ENCODE measurements at places on chromosomes 3 and 15.
A peak's percentile ranks its signal among the peaks of the same experiment; 100 is the strongest.

GRCh38 chr3:75235631-75236030 is 428.5 kb upstream of the FRG2C start:
- DNase-seq, result no peak

DNA sequence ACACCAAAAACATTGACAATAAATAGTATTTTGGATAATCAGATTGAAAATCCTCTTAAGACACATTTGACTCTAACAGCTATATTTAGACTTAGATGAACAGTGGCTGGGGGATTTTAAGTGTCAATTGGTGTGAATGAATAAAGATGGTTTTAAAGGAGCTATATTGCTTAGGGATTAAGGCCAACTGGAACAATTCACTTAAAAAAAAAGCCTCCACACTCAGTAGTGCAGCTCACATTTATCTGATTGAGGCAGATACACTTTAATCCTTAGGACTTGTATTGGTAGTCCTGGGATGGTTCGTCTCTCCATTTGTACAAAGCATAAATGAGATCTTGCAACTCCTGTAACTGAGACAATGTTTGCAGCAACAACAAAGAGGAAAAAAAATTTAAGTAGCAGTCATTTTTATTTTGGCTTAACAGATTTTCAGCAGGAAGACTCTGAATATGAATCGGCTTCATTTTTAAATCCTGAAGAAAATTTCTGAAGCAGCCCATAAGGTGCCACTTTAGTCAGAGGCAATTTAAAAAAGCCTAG is 112.0 kb downstream of the UACA start:
- DNase-seq, result no peak

- DNase-seq, result peak; percentile 92
These were observed 20.1 kb downstream of the RFT1 start for GRCh38 chr3:53109891-53110771.

DNA sequence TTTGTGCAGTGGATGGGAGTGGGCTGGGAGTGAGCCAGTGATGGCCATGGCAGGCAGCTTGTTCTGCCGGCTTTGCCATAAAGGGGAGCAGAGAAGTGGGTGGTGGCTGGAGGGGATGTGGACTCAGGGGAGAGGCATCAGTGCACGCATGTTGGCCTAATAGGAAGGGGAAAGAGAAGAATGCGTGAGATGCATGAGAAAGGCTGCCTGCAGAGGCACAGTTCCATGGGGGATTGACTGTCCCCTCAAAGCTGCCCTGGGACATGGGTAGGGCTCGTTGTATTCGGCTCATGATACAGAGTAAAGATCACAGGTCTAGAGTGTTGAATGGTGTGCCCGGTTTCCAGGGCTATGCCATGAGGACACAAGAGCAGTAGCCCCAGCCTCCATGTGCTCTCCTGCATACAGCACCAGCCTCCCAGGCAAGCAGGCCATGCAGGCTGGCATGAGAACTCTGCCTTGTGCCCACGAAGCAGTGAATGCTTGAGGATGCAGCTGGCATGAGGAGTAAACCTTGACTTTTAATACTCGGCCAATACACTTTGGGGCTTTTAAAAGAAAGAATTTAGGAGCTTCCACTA is 68.0 kb upstream of the SNRPA1 start:
- no peak for DNase-seq

DNA sequence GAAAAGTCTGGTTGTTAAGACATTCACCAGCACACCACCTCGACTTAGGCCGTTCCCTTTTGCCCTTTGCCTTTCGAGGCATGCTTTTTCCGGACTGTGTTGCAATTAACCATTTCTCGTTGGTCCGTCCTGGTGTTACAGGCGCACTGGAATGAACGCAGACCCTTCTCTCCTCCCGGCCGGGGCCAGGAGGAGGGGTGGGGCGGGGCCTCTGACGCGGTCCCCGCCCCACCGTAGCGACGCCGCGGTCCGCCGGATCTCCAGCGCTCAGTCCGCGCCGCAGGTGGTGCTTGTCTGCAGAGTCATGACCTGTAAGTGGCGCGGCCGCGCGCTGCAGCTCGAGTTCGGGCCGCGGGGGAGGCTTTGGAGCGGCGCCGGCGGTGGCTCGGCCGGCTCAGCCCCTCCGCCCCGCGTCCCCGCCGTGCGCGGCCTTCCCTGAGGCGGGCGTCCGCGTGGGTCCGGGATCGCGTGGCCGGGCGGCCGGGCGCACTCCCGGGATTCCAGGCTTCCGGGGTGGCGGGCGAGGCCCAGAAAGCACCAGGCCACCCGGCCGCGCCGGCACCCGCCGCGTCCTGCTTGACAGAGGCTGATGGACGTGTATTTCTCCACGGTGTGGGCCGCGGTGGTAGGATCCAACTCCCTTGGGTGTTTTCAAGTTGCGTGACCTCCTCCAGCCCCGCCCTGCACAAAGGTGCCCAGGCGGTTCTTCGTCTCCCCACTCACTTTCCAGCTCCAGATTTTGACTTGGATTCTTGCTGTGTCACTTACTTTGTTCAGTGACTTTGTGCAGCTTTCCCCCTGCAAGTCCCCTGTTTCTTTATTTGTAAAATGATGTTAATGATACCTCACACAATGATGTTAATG is at the start of gene NIT2:
Gene NIT2 (plus strand): TSS at position 270 of the 864 bp plus-strand sequence. CDS start 35 bp downstream, at position 305.
- peak; percentile 69 for DNase-seq

DNA sequence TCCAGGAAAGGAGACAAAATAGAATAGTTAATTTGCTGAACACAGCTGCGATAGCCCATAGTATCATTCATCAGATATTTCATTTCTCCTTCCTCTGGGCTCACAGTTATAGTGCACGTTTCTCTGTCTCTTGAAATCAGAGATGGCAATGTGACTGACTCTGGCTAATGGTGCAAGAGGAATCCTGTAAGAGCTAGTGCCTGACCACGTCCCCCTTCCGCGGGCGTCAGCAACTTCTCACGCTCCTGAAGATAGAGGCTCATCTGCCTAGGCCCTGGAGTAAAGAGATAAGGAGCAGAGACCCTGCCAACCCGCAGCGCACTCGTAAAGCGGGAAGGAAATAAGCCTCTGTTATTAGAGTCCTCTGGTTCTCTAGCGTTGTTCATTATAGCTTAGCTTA is 391.8 kb downstream of the VPS13C start:
- DNase-seq, result no peak

DNA sequence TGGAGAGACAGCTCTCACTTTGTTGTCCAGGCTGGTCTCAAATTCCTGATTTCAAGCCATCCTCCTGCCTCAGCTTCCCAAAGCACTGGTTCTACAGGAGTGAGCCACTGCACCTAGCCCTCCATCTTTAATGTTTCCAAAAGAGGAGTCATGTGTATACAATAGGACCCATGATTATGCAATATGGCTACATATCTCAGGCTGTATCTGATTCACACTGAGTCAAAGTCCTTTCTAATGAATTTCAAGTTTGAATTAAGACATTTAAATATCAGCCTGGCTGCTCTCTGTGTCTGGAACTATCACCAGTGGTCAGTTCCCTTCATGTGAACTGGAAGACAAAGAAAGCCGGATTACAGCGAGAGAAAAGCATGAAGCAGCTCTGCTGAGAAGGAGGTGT is 90.5 kb downstream of the MINAR1 start:
- no peak for DNase-seq

DNA sequence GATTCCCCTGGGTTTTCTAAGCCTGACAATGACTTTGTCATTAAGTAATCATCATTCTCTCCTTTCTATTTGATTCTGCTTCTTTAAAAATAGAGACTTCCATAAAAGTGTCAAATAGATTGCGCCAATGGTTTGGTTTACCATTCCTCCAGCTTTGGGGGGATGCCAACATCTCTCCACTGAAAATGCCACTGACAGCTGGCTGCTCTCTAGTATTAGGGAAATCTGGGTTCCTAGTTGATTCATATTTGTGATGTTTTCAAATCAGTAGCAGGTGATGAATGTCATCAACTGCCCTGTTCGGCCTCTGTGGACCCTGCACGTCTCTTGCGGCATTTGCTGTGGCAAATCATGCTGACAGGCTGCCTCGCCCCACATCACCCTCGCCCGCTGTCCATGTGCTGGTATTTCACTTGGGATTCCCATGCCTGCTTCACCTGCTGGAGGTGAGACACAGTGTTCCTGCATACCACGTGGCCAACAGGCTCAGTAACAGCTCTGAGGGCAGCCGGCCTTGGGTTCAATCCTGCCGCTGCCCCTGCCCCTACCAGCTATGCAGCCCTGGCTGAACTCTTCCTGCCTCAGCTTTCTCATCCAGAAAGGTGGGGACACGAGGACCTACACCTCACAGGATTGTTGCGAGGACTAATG is 28.1 kb downstream of the ZXDC start:
- no peak for DNase-seq

DNA sequence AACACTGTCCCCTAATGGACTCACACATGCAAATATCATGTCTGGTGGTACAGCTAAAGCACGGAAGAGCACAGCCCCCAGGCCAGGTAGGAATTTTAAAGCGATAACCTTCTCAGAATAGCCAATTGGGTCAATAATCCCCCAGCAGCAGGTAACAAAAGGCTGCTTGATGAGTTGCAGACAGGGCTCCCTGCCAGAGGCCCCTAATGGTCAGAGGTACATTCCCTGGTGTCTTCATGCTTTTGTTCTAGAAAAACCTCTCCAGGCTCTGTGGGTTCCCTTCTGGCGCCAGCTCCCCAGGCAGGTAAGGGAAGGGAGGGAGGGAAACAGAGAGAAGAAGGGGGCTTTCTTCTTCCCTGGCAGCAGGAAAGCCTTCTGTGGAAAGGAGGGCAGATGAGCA is 43.4 kb upstream of the PRTG start:
- no peak for DNase-seq

- DNase-seq, result no peak
These were observed 13.3 kb downstream of the NFKBIZ start for GRCh38 chr3:101862416-101863165.

GRCh38 chr3:197475514-197475913 is 80.3 kb downstream of the BDH1 start:
- DNase-seq, result no peak

DNA sequence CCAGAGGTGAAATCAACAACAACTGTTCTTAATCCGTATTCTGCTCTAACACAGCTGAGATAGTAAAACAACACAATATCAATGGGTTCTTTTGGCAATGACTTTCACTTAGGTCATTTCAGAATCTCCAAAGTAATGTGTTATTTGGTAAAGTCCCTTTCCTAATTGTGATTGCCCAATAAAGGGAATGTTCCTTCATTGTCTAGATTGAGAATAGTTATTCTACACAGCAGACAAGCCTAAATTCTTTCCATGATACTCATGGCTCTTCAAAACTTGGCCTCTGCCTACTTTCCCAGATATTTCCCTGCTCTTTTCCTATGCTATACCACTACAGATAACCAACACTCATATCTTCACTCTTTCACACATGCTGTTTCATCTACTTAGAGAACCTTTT is 219.8 kb downstream of the FMN1 start:
- DNase-seq, result no peak

DNA sequence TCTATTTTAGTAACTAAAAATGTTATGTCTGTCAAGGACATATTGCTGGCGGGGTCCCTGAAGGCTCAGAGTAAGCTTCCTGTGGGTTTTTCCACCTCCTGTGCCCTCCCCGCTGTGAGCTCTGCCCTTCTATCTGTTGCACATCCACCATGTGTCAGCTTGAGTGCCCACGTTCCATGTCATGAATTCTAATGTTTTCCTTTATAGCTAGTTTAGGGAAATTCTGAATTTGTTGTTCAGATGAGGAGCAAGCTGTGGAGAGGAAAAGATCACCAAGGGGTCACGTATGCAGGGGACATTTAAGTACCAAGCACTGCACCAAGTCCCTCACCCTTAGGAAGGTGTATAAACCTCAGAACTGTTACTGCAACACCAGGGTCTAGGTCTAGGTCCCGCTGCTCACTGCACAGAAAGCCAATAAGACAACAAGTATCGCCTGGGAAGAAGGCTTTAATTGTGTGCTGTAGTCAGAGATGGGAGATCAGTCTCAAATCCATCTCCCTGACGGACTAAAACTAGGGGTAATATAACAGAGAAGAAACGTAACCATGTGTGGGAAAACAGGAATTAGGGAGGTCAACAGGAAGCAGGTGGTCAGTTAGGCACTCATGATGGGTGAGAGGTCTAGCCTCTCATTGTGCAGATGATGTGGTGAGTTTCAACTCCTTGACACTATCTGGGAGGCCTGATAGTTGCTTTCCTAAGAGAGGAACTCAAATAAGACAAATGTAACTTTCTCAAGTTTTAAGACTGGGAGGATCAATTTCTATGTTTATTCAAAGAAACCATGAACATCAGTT is 9.7 kb downstream of the GP9 start:
- DNase-seq, result peak; percentile 11

DNA sequence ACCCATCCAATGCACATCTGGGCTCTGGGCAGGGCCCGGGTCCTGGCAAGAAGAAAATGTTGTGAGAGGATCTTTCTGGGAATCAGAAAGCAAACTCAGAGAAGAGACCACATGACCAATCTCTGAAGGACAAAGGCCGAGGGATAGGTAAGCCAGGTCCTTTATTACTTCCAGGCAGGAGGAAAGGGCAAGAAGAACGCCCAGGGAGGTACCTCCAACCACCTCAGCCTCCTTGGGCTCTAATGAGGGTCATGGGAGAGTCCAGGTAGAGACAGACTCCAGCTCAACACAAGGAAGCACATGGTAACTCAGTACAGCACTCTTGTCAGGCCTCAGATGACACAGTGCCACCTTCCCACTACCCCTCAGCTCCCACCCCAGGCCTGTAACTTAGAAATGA is 26.0 kb downstream of the ZNF445 start:
- no peak for DNase-seq

DNA sequence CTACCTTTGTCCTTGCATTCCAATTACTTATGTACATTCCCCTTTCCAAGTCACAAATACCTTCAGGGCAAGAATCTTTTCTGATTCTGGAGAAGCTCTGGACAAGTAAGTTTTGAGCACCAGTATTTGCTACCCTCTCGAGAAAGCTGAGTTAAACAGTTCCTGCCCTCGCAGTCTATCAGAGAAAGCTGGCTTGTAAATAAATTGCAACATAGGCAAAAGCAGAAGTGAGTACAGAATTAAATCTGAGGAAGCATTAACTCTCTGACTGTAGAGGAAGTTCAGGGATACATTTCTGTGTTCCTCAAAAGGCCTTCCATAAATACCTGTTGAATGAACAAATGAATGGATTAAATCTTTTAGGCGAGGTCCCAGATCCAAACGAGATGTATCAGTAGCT is 1.2 kb downstream of the OSBPL11 start:
- DNase-seq, result peak; percentile 88

DNA sequence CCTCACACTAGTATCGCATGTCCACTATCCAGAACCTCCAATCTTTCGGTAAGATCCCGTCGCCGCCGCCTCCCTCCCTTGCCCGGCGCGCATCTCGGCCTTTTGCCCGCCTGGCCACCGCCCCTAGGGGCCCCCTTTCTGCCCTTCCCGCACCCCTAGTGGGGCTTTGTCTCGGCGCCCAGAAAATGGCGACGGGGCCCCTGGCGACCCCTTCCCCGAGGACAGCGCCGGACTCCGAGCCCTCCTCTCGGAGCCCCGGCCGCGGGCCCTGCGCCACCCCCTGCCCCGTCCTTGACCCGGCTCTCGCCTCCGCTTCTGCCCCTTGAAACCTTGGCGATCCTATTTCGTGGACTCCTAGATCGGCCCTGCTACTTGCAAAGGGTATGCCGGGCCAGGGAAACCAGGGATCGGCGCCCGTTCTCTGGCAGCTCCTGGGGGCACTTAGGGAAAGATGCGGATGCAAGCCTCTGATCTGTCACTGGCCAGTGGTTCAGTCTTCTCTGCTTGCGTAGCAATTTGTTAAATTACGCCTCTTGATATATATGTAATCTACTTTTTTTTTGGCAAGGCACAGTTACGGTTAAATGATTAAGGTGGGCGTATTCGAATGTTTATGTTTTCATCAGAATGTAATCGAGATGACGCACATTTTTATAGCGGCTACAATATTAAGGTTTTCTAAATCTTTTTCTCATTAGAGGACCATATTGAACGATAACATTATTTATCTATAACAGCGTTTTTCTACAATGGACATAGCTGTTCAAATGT is 603 bp downstream of the EIF1B start:
- DNase-seq, result peak; percentile 68

Data from inflammatory macrophage treated with lipopolysaccharide for 4 hours (primary cell).